ENCODE measurements at places on chromosomes 1 and 21.

DNA sequence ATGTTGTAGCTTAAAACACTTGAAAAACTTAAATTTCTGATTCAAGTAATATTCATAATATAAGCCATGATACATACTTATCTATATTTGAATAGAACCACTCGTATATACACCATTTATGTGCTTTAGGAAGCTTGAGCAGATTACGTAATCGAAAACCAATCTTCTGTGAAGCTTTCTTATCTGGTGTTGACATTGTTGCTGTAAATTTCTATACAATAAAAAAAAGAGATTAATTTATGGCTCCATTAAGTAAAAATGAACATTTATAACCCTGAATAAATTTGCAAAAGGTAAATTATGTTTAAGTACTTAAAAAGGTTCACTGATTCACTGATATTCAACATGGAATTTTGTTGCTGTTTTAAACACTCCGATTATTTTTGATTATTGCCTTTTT, 21.4 kb downstream of the LIN9 start:
- no peak for DNase-seq

DNA sequence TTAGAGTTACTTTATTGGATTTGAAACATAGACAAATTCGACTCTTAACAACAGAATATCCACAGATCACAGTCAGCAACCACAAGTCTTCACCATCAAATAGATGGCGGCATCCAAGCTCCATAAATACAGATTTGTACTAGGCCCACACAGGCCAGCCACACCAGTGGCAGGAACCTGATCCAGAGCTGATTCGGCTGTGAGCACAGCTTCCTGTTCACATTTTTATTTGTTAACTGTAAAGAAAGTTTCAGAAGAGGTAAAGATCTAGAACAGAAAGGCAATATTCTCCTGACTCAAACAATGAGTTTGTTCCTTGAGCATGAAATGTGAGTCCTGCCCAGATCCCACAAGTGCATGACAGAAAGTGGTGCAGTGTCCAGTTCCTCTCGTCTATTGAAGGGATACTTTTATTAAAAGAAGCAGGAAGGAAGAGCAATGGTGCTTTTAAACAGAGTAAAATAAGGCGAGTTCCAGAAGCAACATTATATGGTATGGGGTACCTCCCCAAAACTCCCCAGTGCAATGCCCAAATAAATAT, 205.8 kb downstream of the SLC45A1 start:
- DNase-seq: no peak

GRCh38 chr1:2523191-2523890, 3.1 kb downstream of the PANK4 start:
- DNase-seq: no peak

DNA sequence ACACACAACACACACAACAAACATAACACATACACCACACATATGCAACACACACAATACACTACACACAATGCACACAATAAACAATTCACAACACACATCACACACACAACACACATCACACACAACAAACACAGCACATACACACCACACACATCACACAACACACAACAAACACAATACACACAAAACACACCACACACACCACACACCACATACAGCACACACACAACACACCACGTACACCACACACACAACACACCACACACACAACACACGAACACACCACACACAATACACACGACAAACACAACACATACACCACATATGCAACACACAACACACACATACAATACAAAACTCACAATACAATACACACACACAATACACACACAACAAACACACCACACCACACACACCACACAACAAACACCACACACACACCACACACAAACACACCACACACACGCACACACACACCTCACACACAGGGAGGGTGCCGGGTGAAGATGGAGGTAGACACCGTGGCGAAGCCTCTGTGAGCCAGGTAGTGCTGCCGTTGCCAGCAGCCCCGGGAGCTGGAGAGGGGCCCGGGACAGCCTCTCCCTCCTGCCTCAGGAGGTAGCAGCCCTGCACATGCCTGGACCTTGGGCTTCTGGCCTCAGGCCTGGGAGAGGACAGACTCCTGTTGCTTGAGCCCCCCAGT, 30.4 kb upstream of the C1orf174 start:
- no peak for DNase-seq

DNA sequence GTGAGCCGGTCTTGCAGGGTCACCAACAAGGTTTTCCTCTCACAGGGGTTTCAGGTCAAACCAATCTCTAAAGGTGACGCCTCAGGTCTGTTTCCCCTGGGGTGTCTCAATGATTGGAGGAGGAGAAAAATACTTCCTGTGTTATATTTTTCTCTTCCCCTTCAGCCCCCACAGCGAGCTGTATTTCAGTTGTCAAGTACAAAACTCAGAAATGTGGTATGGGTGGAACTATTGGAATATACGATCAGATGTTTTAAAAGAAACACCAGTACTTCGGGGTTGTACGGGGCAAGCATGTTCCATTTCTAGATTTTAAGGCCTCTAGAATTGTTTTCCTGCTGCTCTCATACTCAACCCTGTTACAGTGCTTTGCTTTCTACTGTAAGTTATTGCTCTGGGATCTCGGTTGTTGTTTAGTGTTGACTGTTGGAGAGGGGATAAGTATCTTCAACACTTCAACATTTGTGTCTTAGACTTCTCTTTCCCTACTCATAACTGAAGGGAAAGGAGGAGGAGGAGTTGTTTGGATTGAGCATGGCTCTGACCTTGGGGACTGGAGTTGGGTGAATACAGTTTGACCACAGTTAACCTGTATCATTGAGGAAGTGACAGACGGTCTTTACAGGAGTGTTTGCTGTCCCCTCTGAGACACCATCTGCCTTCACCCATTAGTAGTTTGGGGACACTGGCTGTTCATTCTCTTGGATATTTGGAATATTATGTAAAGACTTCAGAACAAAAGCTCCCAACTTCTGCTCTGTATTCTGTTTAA, 2.0 kb downstream of the MAPKAPK2 start:
- no peak for DNase-seq

DNA sequence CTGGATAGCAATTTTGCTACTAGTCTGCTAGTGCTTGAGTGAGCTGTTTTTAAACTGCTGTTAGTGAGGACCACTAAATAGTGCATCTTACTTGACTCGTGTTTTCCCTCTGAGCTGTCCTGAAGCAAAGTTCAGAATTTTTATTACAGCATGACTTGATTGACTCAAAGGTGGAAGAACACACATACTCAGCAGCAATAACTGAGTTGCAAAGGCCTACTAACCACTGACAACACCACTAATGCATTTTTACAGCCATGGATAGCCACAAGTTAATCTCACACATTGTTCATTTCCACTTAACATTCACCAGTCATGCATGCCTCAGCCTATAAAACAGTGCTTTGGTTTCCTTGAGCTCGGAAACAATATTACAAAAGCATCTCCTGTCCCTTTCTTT, 148.7 kb downstream of the RUNX1 start:
- DNase-seq: no peak
